Heart left ventricle (tissue), 16 donors: ENCODE measurements at places on chromosomes 5 and 9. TPM values are rescaled to one million over a fixed set of nuclear protein-coding genes. Genes with fewer than 3 reads are reported as not detected.
A peak's percentile ranks its signal among the peaks of the same experiment; 100 is the strongest.

P4HA2 gene
- 63.2 TPM for total RNA-seq

CEL gene
- 2.3 TPM for total RNA-seq

DNA sequence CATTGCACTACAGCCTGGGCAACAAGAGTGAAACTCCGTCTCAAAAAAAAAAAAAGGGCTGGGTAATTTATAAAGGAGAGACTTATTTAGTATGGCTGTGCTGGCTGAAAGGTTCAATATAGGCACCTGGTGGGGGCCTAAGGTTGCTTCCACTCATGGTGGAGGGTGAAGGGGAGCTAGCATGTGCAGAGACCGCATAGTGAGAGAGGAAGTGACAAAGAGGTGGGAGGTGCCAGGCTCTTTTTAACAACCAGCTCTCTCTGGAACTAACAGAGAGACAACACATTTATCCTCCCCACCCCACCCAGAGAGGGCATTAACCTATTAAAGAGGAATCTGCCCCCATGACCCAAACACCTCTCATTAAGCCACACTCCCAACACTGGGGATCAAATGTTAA is 28.9 kb upstream of the SERINC5 start:
- H3K4me1 ChIP-seq, result no peaks in the 10 kb centered on the region
- no peak overlapping the region for H3K4me3 ChIP-seq
- no peak for DNase-seq
- no peaks in the 10 kb centered on the region for H3K27me3 ChIP-seq
- H3K27ac ChIP-seq, result no peak overlapping the region

DNA sequence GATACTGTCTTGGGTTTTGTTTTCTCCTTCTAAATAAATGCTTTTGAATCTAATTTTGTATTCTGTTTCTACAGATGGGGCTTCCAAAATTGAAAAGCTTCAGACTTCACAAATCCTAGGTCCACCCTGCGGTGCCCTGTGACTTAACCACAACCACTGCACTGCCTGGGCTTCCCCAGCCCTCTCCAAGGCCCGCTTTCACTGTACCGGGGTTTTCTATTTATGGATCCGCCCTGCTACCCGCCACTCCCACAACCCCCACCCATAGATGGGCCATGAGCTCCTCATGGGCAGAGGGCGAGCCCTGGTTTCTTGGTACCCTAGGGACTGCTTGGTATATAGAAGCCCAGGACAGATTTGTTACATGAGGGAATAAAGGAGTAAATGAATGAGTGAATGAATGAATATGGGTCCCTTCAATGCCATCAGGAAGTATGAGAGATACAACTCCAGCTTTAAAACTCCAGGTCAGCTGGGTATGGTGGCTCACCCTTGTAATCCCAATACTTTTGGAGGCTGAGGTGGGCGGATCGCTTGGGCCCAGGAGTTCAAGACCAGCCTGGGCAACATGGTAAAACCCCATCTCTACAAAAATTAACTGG is 39.8 kb upstream of the NEK6 start:
- DNase-seq, result no peak
- no peaks in the 10 kb centered on the region for H3K36me3 ChIP-seq
- H3K4me3 ChIP-seq, result no peak overlapping the region
- H3K4me1 ChIP-seq, result peaks cover 25% of the 10 kb centered on the region

DNA sequence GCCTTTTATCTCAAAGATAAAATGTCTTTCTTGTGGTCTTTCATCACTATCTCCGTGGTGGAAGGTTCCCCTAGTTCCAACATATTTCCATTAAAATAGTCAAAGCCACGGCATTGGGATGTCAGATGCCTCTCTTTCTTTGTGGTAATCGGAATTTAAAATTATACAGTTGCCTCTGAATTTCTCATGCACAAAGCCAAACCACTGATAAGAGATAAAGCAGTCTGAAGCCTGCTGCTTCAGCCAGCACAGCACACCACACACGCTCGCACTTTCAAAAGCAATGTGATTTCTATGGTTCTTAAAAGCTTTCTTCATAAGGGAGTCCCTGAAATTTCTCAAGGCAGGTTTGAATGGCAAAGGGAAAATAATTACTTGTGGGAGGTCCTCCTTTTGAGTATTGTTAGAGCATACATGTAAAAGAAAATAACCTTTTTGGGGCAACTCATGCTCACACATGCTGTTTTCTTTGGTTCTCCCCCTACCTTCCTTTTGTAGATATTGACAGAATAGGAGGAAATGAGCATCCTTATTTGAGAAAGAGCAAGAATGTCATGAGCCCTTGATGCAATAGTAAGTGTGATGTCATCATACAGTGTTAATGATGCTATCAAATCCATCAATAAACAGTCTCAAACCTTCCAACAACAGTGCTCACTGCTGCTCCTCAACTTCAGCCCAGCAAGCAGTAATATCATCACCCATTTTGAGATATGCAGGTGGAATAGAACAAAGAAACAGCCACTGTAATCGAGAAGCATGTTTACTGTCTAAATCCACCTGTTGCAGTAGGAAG is 85.7 kb upstream of the PPP1R2B start:
- no peak for DNase-seq
- H3K4me3 ChIP-seq, result no peak overlapping the region
- no peaks in the 10 kb centered on the region for H3K4me1 ChIP-seq
- H3K27ac ChIP-seq, result peak overlapping the region; percentile 14
- no peaks in the 10 kb centered on the region for H3K27me3 ChIP-seq

SOX30 gene
- 0.16 TPM for total RNA-seq

CYLC2 gene
- total RNA-seq, result not detected

DNA sequence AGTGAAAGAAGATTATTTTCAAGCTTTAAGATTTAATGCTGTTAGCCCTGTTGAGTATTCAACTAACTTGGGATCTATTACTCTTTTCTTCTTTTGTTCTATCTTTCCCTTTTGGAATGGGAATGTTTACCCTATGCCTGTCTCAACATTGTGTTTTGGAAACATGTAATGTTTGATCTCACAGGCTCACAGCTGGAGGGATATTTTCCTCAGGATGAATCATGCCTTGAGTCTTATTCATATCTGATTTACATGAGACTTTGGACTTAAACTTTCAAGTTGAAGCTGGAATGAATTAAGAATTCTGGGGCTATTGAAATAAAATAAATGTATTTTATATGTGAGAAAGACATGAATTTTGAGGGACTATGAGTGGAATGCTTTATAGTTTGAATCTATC is 607.8 kb upstream of the PTGER4 start:
- H3K4me1 ChIP-seq, result no peaks in the 10 kb centered on the region
- H3K4me3 ChIP-seq, result no peak overlapping the region
- H3K27ac ChIP-seq, result no peak overlapping the region
- DNase-seq, result no peak
- H3K27me3 ChIP-seq, result no peaks in the 10 kb centered on the region

DNA sequence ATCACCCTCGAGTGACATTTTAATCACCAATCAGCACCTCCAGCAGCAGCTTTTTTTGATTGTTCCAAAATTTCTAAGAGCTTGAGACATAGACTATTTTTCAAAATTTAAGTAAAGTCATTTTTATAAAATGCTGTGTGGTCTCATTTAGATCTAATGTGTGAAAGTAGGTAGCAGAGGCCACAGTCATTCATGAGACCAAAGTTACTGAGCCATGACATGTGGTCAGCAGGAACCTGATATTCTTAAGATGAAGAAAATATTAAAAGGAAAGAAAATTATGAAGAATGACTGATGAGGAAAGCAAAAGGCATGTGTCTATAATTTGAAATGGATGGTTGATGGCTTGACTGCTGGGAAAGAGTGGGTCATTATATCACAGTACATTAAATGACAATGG is 7.2 kb downstream of the FREM1 start:
- H3K36me3 ChIP-seq, result no peaks in the 10 kb centered on the region
- no peaks in the 10 kb centered on the region for H3K4me1 ChIP-seq
- no peak overlapping the region for H3K27ac ChIP-seq
- H3K4me3 ChIP-seq, result no peak overlapping the region

PCDHGB2 gene
- 13.8 TPM for total RNA-seq

DNA sequence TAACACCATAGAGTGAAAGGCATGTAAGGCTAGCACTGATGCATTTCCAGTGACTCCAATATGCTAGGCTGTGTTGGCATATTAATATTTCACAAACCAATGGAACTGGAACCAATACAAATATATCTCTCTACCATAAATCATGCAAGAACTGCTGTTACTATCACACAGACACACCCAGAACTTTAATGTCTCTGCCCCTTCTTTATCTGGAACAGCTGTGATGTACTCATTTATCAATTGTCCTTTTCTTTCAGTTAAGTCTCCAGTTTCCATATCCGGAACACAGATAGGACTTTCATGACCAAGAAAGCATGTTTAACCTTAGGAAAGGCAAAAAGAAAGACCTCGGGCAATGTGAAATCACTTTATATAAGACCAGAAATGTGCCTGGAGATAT is 70.3 kb downstream of the SPTLC1 start:
- no peaks in the 10 kb centered on the region for H3K27me3 ChIP-seq
- no peaks in the 10 kb centered on the region for H3K4me1 ChIP-seq
- H3K27ac ChIP-seq, result no peak overlapping the region
- DNase-seq, result no peak

DNA sequence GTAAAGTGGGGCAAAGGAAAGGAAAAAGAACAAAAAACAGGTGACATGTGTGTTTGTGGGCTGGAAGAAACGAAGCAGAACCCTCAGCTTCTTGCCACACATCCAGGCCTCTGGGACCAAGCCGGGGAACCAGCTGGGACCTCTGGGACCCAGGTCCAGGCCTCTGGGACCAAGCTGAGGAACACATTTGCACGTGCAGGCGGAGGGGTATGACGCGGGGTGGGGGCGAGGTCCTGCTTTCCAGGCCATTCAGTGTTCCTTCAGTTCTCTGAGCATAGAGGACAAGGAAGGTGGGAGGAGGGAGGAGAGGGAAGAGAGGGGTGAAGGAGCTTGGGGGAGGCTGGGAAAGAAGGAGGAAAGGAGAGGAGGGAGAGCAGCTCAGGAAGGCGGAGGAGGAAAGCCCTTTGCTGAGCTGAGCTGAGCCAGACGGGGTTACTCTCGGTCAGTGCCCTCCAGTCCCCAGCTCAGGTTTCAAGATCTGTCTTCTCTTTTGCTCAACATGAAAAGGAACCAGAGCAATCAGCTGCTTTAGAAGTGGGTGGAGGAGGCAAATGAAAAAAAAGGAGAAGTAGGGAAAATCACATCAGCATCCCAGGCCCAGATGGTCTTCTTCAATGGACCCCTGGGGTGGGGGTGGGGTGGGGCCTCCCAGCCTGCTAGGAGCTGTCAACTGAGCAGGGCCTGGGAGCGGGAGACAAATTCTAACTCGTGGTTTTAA is 59.1 kb downstream of the ABCA1 start:
- H3K4me1 ChIP-seq, result peaks cover 47% of the 10 kb centered on the region
- peaks cover 17% of the 10 kb centered on the region for H3K36me3 ChIP-seq
- peak; percentile 76 for DNase-seq
- H3K27me3 ChIP-seq, result no peaks in the 10 kb centered on the region
- no peak overlapping the region for H3K4me3 ChIP-seq
- peak overlapping the region; percentile 52 for H3K27ac ChIP-seq

DNA sequence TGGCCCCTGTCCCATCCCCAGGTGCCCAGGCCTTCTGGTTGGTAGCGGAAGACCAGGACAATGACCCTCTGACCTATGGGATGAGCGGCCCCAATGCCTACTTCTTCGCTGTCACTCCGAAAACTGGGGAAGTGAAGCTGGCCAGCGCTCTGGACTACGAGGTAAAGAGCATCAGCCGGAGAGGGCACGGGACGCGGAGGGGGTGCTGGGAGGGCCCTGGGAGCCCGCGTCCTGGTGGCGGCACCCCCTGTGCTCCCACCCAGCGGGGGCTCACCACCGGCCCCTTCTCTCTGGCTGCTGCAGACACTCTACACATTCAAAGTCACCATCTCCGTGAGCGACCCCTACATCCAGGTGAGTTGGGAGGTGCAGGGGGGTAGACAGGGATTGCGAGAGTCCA is 19.5 kb downstream of the CDHR2 start:
- no peak overlapping the region for H3K4me3 ChIP-seq
- DNase-seq, result no peak
- no peaks in the 10 kb centered on the region for H3K36me3 ChIP-seq

CDH12 gene
- not detected for total RNA-seq

IFNA13 gene
- total RNA-seq, result not detected

DNA sequence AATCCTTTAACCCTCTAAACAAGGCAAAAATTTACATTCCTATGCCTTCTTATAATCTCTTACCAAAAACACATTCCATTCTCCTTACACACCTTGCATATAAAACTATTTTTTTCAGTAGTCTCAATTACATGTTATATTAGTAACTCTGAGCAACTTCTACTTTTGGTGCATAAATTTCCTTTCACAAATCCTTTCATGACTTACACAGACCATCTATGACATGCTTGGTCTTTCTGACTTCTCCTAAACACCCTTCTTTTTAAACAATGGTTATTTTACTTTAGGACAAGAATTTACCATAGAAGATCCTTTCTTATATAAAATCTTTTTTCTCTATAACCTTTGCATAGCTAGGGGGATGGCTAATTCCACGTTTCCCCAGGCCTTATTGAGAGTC is 208.0 kb upstream of the ARRDC3 start:
- H3K36me3 ChIP-seq, result no peaks in the 10 kb centered on the region
- no peak overlapping the region for H3K4me3 ChIP-seq
- no peak for DNase-seq
- H3K4me1 ChIP-seq, result no peaks in the 10 kb centered on the region

DNA sequence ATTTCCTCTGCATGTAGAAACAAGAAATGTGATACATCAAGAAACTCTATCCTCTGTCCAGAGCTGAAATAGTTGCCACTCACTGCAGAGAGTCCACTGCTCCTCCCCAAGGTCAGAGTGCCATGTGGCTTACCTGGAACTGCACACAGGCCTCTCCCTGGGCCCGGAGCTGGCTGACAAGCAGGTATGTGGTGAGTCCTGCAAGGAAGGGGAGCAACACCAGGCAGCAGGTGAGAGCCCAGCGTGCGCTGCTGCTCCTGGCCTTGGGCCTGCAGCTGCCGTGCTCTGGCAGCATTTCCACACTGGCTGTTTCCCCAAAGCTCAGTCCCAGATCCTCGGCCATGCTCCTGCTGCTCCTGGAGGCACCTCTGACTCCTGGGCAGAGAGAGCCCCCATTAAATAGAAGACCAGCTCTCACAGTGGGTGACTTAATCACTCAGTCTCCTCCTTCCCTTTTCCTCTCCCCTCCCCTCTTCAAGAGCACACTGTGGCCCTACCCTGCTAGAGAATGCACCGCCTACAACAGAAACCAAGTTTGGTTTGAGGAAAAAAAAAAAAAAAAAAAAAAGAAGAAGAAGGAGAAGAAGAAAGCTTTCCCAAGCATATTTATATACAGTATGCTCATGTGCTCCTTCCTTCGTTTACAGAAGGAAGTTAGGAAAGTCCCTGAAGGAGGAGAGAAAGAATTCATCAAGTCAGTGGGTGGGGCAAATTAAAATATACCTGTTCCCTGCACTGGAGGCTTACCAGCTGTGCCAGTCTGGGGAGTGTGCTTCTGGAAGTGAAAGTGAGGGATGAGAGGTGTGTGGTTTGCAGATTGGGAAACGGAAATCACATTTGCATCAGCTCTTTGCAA is at the start of gene TNFSF15:
Gene TNFSF15, minus strand, starts transcription at position 370 of the 856 bp plus-strand sequence. Its CDS starts 27 bp downstream, at position 343.
- H3K27me3 ChIP-seq, result no peaks in the 10 kb centered on the region
- no peaks in the 10 kb centered on the region for H3K4me1 ChIP-seq
- H3K36me3 ChIP-seq, result no peaks in the 10 kb centered on the region
- H3K4me3 ChIP-seq, result peak within 1 kb of the TSS; percentile 16
- H3K27ac ChIP-seq, result no peak within 1 kb of the TSS
- DNase-seq, result no peak
